WTC11 (cell line): ENCODE measurements at places on chromosomes 4 and X. TPM values are rescaled to one million over a fixed set of nuclear protein-coding genes. Genes with fewer than 3 reads are reported as not detected.

SEC31A gene
- total RNA-seq = 106 to 137 TPM (median 122 TPM) in 3 replicates

FAM9C gene
- 0.07 to 0.28 TPM in 2 of 3 replicates, not detected in the other for total RNA-seq

FOXR2 gene
- total RNA-seq = not detected in 3 replicates

SLC10A6 gene
- total RNA-seq = not detected in 3 replicates

DDX53 gene
- total RNA-seq = not detected in 3 replicates

DNA sequence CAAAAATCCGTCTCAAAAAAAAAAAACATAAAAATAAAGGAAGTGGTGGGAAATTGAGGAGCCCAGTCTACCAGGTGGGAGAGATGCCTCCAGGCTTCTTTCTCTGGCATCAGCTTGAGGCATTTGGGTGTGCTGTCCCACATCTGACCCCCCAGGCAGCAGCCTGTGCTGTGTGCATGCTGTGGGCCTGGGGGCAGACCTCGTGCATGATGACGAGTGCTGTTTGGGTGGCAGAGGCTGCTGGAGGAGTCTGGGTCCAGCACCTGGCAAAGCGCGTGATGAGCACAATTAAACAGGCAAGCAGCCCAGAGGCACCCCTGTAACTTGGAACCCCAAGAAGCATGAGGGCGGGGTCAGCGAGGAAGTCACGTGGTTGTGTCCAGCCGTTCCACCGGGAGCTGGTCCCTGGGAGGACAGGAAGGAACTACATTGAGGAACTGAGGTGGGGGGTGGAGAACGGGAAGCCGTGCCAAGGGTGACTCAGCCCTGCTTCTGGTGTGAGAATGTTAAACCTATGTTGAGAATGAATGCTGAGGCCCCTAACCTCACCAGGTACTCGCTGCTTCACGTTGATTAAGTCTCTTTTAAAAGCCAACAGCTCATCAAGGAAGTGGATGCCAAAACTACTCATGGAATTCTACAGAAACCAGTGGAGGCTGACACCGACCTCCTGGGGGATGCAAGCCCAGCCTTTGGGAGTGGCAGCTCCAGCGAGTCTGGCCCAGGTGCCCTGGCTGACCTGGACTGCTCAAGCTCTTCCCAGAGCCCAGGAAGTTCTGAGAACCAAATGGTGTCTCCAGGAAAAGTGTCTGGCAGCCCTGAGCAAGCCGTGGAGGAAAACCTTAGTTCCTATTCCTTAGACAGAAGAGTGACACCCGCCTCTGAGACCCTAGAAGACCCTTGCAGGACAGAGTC is 6.1 kb downstream of the TACC3 start:
- no peaks in the 10 kb centered on the region for H3K27me3 ChIP-seq
- peaks cover 77% of the 10 kb centered on the region for H3K36me3 ChIP-seq
- peak overlapping the region; percentile 38; the same call in 1 of the 2 replicates for H3K27ac ChIP-seq
- no peak overlapping the region for H3K4me3 ChIP-seq

- peaks cover 50% of the 10 kb centered on the region for H3K4me1 ChIP-seq
- H3K27me3 ChIP-seq = no peaks in the 10 kb centered on the region
- H3K36me3 ChIP-seq = peaks cover 6% of the 10 kb centered on the region
- no peak overlapping the region for H3K4me3 ChIP-seq
- H3K27ac ChIP-seq = peak overlapping the region; percentile 92
- DNase-seq = no peak
Measured at GRCh38 chr4:40555176-40555900, 74.3 kb downstream of the RBM47 start.

DNA sequence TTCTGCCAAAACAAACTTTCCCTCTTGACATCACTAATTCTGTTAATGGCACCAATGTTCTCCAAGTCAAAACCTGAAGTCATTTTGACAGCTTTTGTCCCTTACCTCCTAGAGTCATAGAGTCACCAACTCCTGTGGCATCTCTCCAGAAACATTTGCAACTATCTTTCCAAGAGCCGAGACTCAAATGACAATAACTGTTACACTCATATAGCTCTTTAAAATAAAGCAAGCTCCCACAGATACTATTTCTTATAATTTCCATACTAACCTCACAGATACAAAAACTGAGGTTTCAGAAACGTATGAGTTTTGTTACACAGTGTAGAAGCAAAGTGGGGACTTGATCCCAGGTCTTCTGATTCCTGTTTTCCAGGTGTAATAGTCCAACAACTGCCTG is 18.3 kb downstream of the GPRIN3 start:
- H3K27me3 ChIP-seq = no peaks in the 10 kb centered on the region
- DNase-seq = no peak
- H3K4me1 ChIP-seq = peaks cover 10% of the 10 kb centered on the region
- H3K4me3 ChIP-seq = no peak overlapping the region
- H3K27ac ChIP-seq = no peak overlapping the region
- H3K36me3 ChIP-seq = peaks cover 10% of the 10 kb centered on the region

GRCh38 chrX:139222511-139223200 is 307.9 kb upstream of the F9 start:
- H3K4me1 ChIP-seq = peaks cover 28% of the 10 kb centered on the region
- no peak overlapping the region for H3K27ac ChIP-seq
- H3K27me3 ChIP-seq = peaks cover 47% of the 10 kb centered on the region
- H3K36me3 ChIP-seq = no peaks in the 10 kb centered on the region
- H3K4me3 ChIP-seq = no peak overlapping the region
- DNase-seq = no peak

DNA sequence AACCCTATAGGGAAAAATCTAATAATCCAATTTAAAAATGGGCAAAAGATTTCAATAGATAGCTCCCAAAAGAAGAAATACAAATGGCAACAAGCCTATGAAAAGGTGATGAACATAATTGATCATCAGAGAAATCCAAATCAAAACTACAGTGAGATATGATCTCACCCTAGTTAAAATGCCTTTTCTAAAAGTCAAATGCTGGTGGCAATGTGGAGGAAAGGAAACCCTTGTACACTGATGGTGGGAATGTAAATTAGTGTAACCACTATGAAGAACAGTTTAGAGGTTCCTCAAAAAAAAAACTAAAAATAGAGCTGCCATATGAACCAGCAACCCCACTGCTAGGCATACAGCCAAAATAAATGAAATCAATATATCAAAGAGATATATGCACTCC is 44.5 kb downstream of the STPG2 start:
- H3K4me3 ChIP-seq = no peak overlapping the region
- H3K4me1 ChIP-seq = no peaks in the 10 kb centered on the region
- H3K27me3 ChIP-seq = no peaks in the 10 kb centered on the region
- H3K36me3 ChIP-seq = peaks cover 10% of the 10 kb centered on the region
- no peak for DNase-seq

DNA sequence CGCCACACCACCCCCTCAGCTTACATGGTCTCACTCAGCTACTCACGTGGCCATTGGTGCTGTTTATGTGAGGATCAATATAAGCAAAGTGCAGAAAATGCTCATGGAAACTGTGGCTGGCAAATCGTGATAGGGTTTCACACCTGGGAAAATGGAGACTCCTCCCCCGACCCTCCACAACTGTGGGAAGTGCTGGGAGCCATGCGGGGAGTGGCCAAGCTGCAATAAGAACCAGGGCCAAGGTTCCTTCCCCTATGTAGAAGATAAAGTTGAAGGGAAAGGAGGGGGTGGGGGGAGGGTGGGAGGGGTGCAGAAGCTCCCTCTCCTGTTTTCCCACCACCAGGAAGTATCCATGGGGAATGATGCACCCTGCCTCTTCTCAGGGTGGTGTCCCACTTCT is 145.5 kb upstream of the MAMLD1 start:
- H3K27me3 ChIP-seq = peaks cover 43% of the 10 kb centered on the region
- no peak overlapping the region for H3K4me3 ChIP-seq
- no peak overlapping the region for H3K27ac ChIP-seq
- no peaks in the 10 kb centered on the region for H3K36me3 ChIP-seq
- DNase-seq = no peak

GRCh38 chr4:73507541-73507940 is 26.0 kb downstream of the AFM start:
- H3K4me3 ChIP-seq = no peak overlapping the region
- H3K4me1 ChIP-seq = peaks cover 4% of the 10 kb centered on the region; the same call in 1 of the 2 replicates
- no peak for DNase-seq
- no peaks in the 10 kb centered on the region for H3K27me3 ChIP-seq

DNA sequence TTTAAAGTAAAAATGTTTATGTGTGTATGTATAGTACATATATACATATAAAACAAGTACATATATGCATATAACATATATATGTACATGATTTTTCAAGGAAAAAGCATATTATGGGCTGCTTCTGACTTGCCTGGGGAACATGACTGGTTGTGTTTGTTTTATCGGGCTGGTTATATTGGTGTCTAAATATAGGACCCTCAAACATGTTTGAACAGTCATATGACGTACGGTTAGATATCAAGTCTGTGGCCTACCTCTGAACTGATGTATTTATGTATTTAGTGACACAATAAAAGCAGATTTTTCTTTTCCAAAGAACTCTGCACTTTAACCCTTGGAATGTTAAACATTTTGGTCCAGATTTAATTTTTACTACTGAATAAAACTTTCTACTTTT is 37.9 kb upstream of the ARSD start:
- H3K27me3 ChIP-seq = no peaks in the 10 kb centered on the region
- DNase-seq = no peak
- no peaks in the 10 kb centered on the region for H3K36me3 ChIP-seq
- H3K4me1 ChIP-seq = peaks cover 37% of the 10 kb centered on the region
- no peak overlapping the region for H3K4me3 ChIP-seq

DNA sequence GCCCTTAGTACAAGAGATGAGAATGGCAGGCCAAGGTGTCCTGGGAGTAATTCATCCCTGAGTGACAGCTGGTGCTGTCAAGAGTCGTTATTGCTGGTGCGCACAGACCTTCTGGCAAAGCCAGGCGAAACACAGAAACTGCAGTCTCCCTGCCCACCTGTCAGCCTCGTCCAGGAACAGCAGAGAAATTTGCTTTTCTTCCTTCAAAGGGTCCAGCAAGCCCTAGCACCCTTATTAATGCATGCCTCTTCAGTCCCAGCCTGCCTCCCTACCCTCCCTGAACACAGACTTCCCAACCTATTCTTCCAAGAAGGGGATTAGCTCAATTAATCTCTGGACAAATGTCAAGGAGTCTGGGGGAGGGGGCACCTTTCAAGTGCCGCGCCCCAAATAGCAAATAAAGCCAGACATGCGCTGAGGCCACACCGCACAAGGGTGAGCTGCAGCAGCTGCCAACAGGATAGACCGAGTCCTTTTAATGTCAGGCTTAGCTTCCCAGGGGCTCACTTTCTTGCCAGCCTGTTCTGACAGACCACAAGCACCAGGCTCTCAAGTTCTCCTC is 250.7 kb upstream of the RASGEF1B start:
- H3K4me1 ChIP-seq = no peaks in the 10 kb centered on the region; the same call in 1 of the 2 replicates
- no peaks in the 10 kb centered on the region for H3K36me3 ChIP-seq
- no peak overlapping the region for H3K4me3 ChIP-seq
- DNase-seq = no peak
- no peaks in the 10 kb centered on the region for H3K27me3 ChIP-seq
- no peak overlapping the region for H3K27ac ChIP-seq

DNA sequence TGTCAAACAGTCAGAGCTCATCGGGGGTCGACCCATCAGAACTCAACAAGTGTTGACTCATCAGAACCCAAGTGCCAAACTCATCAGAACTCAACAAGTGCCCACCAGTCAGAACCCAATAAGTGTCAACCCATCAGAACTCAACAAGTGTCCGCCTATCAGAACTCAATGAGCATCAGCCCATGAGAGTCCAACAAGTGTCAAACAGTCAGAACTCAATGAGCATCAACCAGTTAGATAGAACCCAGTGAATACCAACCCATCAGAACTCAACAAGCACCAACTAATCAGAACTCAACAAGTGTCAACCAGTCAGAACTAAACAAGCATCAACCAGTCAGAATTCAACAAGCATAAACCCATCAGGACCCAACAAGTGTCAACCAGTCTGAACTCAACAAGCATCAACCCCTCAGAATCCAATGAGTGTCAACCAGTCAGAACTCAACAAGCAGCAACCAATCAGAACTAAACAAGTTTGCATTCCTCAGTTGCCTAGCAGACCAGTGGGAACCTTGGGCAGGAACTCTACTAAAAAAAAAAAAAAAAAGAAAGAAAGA is 115.3 kb downstream of the PRKX start:
- no peaks in the 10 kb centered on the region for H3K4me1 ChIP-seq
- DNase-seq = no peak
- H3K36me3 ChIP-seq = peaks cover 2% of the 10 kb centered on the region; the same call in 1 of the 2 replicates
- H3K27ac ChIP-seq = peak overlapping the region; percentile 49; the same call in 1 of the 2 replicates

DNA sequence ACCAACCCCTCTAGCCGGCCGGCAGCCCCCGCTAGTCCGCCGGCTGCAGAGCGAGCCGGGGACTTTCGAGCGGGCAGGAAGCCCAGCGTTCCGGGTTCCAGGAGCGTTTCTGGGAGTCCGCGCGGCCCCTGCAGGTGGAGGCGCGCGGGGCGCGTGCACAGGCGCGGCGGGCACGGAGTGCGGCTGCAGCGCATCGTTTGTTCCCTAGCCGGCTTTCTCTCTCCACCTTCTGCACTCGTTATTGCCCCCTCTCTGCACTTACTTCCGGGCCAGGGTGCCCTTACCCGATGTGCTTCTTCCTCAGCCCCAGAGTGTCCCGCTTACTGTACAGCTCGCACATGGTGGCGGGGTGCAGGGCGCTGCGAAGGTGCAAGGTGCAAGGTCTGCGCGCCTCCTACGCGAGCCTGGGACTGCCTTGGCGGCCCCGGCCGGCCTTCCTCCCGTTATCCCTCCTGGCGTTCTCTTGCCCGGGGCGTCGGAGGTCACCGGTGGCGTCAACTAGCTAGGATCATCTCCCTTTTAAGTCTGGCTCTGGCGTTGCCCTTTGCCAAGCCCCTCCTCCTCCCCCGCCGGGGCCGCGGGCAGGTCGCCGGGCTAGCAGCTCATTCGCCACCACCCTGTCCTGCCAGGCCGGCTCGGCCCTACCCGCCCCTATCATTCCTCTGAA is at the start of gene ETNPPL:
ETNPPL (minus strand) TSS at position 495 of the 667 bp plus-strand sequence; CDS start at position 340, 155 bp downstream.
- peak within 1 kb of the TSS; percentile 75 for H3K4me3 ChIP-seq
- no peak within 1 kb of the TSS for H3K27ac ChIP-seq
- DNase-seq = peak; percentile 79
- peaks cover 29% of the 10 kb centered on the region for H3K27me3 ChIP-seq

GRCh38 chr4:56318555-56318954 is 68.7 kb downstream of the AASDH start:
- DNase-seq = no peak
- no peaks in the 10 kb centered on the region for H3K4me1 ChIP-seq
- H3K27ac ChIP-seq = no peak overlapping the region
- peaks cover 9% of the 10 kb centered on the region; the same call in 1 of the 2 replicates for H3K36me3 ChIP-seq
- H3K27me3 ChIP-seq = no peaks in the 10 kb centered on the region
- no peak overlapping the region for H3K4me3 ChIP-seq

- H3K4me3 ChIP-seq = no peak overlapping the region
- H3K4me1 ChIP-seq = peaks cover 3% of the 10 kb centered on the region
- H3K27me3 ChIP-seq = no peaks in the 10 kb centered on the region
- DNase-seq = no peak
- H3K36me3 ChIP-seq = no peaks in the 10 kb centered on the region
Measured at GRCh38 chr4:30434656-30435055, 285.5 kb upstream of the PCDH7 start.

DNA sequence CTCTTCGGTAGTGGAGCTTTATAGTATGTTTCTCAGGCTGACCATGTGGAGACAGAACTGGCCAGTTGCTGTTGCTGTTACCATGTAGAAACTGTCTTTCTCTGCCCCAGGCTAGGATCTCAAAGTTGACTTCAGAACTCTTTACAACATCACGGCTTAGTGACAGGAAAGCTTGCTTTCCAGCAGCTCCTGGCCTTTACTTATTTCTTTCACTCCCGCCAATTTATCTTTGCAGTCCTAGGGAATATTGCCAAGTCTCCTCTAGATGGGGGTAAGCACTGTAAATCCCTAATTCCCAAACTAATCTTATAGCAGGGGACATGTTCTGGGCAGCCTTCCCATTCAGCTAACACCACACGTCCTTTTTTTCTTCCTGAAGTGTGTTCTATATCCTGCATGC is 631.6 kb downstream of the SPRY1 start:
- H3K36me3 ChIP-seq = no peaks in the 10 kb centered on the region
- H3K4me1 ChIP-seq = peaks cover 16% of the 10 kb centered on the region
- H3K27ac ChIP-seq = no peak overlapping the region
- H3K4me3 ChIP-seq = no peak overlapping the region
